ENCODE measurements at places on chromosomes 12 and 14.
A peak's percentile ranks its signal among the peaks of the same experiment; 100 is the strongest.

DNA sequence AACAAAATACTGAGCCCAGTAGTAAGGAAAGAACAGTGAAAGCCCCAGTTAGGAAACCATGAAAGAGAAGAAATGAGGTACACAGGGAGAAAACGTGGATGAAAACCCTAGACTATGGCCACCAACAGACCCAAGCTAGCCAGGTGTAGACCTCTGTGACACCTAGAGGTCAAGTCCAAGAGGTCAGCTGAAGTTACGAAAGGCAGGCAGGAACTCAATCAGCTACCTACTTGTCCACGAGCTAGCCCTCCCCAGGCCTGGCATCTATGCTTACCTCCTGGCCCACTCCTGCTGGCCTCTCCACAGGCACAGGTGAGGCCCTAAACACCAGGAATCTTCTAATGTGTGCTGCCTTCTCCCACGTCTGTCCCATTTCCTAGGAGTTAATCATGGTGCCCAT is 48.7 kb downstream of the DPF3 start:
- DNase-seq = no peak

GRCh38 chr14:59150990-59151389 is 37.5 kb upstream of the DAAM1 start:
- no peak for DNase-seq

DNA sequence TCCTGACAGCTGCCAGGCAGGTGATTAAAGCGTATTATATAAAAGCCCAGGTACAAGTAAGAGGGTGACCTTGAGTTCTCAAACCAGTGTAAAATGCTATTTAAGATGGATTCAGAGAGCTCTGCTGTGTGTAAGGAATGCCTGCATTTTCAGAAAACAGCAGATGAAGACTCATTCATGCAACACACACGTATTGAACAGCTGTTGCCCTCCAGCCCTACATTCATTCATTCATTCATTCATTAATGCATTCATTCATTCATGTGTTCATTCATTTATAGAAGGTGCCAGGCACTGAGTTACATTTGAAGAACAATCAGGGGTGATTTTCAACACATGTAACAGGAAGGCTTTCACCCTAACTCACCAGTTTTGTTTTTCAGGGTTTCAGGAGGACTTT is 27.4 kb upstream of the ELK3 start:
- DNase-seq = no peak

DNA sequence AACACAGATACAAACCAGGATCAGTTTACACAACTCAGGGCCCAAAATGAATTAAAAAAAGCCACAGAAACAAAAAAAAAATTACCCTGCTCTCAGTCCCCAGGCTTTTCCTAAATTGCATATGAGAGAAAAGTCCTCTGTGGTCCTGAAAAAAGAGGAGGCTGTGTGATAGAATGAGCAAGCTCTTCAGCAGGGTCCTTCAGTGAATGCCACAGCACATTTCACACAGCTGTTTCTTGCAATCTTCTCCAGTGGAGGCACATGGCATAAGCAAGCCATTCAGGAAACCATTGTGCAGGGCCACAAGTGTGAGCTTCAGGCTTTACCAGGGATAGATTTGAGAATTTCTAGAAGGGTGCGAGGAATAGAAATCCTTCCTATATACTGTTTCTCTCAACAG is 168.5 kb downstream of the PPM1H start:
- no peak for DNase-seq

GRCh38 chr12:43848786-43849185 is 12.9 kb downstream of the TMEM117 start:
- DNase-seq = no peak

DNA sequence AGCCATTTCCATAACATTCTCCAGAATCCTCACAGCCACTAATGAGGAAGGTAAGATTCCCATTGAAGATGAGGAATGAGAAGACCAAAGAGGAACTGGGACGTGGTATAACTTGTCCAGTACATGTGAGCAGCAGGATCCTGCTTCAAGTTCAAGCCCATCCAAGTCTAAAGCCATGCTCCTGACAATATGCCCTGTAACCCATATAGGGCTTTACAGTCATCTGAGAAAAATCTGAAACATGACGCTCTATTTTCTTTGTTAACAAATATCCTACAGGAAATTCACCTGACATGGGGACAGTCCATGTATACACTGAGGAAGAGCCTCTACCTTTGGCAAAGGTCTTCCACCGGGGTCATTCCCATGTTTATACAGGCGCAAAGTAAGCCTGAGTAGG is 3.1 kb upstream of the ACTR6 start:
- no peak for DNase-seq

GRCh38 chr14:53389202-53389601 is 236.1 kb upstream of the DDHD1 start:
- no peak for DNase-seq

DNA sequence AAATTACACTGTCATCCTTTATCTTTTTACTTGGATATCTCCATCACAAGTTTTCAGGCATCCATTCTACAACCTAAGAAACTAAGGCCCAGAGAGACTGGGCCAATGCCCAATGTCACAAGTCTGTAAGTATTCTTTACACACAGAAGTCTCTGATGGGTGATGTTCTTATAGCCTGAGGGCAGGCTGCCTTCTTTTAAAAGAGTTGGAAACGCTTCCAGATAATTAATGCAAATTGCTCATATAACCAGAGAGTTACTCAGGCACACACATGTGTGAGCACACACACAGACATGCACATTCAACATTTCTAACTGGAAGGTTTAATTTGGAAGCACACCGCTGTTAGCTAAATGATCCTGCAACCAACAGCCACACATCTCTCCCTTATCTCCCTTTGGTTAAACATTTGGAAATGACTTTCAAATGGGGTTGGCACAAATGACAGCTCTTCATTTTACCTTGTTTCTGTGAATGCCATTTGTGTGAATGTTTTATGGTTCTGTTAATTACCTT is 160.8 kb upstream of the TMPO start:
- no peak for DNase-seq

DNA sequence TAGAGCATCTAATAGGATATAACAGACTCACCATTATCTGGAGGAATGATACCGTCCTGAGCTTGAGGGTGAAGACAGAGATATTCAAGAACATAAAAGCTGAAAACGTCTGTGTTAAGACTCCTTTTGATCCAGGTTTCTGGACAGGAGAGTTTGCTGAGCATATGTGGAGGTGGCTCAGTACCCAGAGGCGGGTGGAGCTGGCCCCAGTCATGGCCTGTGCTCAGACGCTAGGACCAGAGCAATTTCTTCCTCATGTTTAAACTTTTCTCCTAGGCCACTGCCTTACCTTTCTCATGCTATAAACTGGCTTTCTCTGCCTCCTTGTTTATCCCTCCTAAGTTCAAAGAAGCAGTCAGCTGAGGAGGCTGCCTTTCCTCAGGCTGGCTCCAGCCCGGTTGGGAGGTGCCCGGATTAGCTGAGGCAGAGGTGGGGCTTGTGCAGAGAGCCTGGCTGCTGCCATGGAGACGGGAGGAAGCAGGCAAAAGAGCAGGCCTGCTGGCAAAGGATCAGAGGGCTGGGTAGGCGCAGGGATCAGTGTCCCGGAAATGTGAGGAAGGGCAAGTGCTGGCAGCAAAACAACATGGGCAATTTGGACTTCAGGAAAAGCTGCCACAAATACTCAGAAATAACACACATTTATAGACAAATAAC is 13.7 kb downstream of the COA8 start:
- DNase-seq = peak; percentile 65

DNA sequence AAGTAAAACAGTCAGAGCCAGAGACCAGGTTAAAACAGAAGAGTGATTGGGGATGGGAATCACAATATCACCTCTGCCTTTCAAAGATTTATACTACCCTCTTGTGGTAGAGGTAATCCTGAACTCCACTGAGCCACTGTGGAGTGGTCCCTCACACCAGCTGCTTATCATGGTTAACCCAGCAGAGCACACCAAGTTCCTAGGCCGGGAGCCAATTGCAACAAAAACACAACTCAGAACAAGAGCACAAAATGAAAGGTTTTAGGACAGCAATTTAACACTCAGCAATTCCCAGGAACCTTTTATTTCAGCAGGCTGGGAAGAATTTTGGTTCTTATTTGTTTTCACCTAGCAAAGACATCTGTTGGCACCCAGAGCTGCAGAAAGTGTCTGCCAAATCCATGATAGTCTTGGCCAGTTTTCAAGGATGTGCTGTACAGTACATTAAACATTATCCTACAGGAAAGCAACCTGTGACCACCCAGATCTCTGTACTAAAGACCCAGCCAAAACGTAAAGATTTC is 220.5 kb upstream of the ATXN7L3B start:
- DNase-seq = no peak

GRCh38 chr14:33401311-33401710 is 462.6 kb downstream of the NPAS3 start:
- no peak for DNase-seq

DNA sequence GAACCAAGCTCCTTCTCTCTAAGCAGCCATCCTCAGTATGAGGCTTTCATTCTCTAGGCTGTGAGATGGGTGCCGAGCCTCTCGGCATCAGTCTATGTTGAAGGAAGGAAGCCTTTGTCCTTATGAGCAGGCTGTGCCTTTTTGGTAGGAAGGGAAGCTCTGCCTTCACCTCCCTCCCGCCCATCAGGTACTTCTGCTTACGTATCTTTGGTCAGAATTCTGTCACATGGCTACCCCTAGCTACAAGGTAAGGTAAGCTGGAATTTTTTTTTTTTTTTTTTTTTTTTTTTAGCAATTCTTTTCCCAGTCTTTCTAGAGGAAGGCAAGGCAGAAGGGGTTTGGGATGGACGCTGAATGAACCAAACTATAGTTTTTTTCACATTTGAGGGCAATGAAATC is 16.9 kb downstream of the BATF start:
- no peak for DNase-seq

- DNase-seq = no peak
Observed at GRCh38 chr14:73264080-73264884, 27.0 kb downstream of the PAPLN start.

DNA sequence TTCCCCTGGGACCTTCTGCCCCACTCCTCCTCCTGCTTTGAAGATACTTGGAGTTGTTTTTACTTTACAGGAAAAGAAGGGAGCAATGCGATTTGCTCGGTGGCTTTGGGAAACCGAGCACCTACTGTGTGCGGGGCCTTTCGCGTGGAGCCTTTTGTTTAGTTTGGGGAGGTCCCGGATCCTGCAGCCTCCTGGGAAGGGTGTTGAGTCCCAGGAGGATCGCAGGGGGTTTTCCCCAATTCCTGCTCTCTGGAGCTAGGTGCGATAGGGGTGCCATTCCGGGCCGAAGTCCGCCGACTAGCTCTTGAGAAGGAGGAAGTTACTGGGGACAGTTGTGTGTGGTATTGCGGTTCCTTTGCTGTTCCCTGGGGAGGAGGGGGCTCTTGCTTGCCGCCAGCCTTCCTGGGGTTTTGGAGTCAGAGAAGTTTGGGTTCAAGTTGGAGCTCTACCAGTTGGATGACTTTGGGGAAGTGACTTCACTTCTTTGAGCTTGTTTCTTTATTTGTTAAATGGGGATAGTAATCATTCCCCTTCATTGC is 1.1 kb downstream of the BRI3BP start:
- DNase-seq = no peak

- DNase-seq = no peak
Observed at GRCh38 chr12:127070515-127071157, 1196.3 kb upstream of the TMEM132C start.

- no peak for DNase-seq
Observed at GRCh38 chr12:109916045-109916444, 16.0 kb downstream of the TCHP start.

DNA sequence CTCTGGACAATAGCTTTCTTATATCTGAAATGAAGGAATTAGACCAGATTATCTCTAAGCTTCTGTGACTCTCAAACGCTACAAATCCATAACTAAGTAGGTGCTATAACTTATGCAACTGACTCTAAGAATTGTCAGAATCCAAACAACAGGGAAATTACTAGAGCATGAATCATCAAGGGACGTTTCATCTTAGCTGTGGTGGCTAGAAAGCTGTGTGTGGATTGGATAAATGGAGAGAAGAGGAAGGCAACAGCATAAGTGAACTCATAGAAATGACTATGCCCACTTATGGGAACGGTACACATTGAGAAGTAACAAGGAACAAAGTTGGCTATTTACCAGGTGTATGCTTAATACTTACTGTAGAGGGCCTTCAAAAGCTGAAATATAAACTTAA is 96.0 kb upstream of the NEDD1 start:
- no peak for DNase-seq

DNA sequence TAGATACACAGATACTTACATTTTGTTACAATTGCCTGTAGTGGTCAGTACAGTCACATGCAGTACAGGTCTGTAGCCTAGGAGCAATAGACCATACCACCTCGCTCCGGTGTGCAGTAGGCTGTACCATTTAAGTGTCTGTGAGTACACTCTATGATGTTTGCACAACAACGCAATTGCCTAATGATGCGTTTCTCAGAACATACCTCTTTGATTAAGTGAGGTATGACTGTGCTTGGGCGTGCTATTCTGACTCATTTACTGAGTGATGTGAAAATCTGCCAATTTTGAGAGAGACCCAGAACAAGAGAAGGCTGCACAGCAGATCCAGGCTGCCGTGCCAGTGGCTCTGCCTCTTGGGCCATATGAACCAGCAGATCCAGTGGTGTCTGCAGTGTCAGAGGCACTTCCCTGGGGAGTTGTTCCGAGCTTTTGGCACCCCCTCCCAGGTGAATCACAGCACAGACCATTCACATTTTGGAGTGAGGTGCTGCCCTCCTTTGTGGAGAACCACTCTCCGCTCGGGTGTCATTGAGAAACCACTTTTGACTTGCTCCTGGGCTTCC is 20.4 kb downstream of the DLK1 start:
- no peak for DNase-seq

DNA sequence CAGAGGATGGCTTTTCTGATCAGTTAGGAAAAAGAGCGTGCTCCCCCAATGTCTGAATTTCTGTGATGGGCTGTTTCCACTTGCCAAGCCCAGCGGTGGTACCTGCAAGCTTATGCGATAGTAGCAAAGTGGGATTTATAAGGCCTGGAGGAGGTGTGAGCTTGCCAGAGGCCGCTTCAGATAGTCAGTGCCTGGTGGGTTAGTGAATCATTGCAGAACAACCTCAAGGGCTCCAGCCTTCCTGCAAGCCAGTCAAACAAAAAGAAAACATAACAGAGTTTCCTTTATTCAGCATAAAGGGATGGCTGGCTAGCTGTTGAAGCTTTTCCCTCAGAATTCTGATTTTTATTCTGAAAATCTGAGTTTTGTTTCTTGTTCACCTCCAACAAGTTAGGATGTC is 7.6 kb upstream of the BMP4 start:
- DNase-seq = no peak

DNA sequence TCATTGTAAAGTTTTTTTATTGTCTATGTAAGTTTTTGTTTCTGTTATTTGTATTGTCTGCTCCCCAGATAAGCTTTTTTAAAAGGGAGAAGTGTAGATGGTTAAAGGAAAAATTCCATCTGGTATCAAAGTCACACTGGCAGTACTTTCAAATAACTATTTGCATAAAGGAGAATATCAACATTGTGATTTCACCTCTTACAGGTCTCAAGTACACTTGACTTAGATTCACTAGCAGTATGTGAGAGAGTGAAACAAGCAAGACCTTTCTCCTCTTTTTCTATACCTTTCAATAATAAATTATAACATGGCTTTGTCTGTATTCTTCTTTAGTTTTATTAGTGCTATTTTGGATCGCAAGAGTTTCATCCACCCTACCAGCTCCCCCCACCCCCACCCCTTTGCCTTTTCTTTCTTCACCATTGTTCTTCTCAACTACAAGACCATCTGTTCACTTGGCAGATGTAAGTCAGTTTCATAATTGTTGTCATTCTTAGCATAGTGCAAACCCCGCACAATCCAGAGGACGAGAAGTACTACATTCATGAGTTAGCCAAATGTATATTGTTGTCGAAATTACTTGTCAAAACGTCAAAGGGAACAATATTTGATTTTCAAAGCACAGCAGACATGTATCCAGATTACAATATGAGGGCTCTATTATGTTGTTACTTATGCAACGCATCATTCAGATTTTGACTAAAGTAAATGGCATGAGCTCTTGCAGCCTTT is 602.7 kb upstream of the FLRT2 start:
- no peak for DNase-seq

Data from caudate nucleus (tissue), 63 donors.